ENCODE measurements at places on chromosomes 1 and 21. TPM values are rescaled to one million over a fixed set of nuclear protein-coding genes. Genes with fewer than 3 reads are reported as not detected.

The RGS8 gene
- total RNA-seq, result not detected

DNA sequence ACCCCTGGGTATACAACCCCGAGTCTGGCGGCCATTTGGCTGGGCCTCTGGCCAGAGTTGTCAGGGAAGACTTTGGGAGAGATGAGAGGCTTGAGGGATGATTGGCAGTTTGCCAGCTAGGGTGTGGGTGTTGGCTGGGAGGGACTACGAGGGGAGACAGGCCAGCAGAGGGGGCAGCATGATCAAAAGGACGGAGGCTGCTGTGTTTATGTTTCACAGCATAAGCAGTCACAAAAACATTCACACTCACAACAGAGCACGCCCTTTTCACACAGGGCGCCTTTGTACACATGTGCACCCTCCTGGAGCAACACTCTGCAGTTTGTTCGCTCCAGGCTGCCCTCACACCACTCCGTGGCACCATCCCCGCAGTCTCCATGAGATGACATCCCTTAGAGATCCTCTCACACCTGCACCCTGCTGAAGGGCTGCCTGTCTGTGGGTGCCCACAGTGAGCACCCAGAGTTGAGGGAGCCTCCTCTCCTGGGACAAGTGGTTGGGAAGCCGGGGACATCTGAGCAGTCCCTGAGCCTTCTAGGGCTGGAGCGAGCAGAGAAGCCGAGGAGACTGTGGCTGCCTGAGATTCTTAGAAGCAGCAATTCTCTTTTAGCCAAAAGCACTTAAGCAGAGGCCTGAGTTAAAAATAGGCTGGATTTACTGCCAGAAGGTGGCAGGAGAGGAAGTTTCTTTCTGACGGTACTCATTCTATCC, 15.4 kb downstream of the EFNA3 start:
- no peak for DNase-seq

The XPR1 gene
- 42.6 TPM for total RNA-seq

GRCh38 chr1:202069662-202070061, 53.1 kb upstream of the GPR37L1 start:
- no peak for DNase-seq

DNA sequence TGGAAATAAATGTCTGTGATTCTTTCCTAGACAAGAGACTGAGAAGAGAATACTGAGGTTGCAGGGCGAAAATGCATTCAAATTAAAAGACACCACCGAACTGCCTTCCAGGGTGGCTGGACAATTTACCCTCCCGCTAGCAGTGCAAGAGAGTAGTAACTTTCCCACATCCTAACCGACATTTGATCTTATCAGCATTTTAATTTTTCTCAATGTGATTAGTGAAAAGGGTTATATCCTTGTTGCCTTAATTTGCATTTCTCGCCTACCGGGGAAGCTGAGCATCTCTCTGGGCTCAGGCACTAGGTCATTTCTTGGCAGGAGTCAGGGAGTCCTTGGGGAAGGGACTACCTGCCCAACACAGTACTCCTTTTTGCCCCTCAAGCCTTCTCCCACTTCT, 2.8 kb downstream of the TNFRSF8 start:
- DNase-seq, result no peak

- no peak for DNase-seq
Measured at GRCh38 chr1:93784538-93784937, 94.5 kb downstream of the DNTTIP2 start.

The MFAP2 gene
- total RNA-seq, result 12.6 TPM

- no peak for DNase-seq
Measured at GRCh38 chr1:36748466-36748865, 265.8 kb upstream of the CSF3R start.

DNA sequence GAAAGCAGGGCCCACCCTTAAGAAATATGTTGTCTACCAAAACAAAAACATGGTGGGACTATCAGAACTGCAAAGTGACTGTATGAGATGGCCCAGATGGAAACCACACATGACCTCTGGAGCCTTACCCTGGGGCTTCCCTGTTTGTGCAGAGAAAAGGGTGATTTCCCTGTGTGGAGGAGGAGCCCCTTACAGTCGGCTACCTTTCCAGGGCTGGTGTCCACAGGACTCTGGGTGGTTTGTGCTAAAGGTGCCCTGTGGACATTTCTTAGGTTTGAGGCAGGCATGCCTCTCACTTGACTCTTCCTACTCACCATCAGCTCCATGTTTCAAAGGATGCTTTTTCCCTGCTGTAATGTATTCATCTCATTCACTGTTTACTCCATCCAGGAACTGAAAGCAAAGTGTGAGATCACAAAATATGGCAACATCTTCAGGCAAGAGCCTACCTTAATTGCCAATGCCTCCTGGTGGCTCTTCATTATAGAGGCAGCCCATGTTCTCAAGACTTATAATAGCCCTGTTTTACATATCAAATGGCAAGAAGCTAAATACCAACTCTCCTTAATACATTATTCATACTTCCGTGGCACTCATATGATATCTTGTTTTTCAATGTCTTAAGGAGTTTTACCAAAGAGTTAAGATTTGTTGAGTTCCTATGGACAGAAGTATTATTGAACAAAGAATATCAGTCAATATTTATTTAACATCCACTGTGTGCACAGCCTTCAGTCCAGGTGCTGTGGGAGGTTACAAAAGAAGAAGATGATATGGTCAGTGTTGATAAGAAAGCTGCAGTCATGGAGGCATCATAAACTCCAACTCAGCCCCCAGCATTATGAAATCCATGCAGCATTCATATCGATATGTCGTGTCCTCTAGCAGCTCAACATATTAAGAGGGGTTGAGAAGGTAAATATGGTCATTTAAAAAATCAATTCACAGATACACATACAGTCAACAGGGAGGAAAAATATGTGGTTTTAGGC, 15.5 kb upstream of the TFF3 start:
- no peak for DNase-seq

The MCOLN3 gene
- not detected for total RNA-seq

The LMX1A gene
- not detected for total RNA-seq

GRCh38 chr1:15101801-15102200, 51.7 kb upstream of the TMEM51 start:
- DNase-seq, result no peak

- DNase-seq, result no peak
Measured at GRCh38 chr1:182996816-182997215, 26.4 kb upstream of the LAMC1 start.

- no peak for DNase-seq
Measured at GRCh38 chr21:27505516-27505915, 538.6 kb upstream of the ADAMTS5 start.

DNA sequence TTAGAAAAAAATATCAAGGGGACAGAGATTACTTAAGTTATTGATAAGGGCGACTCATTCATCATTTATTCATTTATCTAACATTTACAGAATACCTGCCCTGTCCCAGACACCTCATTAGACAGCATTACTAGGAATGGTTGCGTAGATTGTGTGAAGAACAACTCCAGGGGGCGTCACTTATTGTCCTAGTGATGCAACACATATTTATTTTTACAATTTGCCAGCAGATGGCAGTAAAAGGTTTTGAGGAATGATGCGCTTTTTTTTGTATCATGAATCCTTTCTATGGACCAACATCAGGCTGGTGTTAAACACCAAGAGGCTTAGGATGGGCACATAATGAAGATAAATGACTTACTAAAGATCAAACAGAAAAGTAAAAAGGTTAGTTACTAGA, 5.5 kb downstream of the NCAM2 start:
- no peak for DNase-seq

The AXDND1 gene
- not detected for total RNA-seq

DNA sequence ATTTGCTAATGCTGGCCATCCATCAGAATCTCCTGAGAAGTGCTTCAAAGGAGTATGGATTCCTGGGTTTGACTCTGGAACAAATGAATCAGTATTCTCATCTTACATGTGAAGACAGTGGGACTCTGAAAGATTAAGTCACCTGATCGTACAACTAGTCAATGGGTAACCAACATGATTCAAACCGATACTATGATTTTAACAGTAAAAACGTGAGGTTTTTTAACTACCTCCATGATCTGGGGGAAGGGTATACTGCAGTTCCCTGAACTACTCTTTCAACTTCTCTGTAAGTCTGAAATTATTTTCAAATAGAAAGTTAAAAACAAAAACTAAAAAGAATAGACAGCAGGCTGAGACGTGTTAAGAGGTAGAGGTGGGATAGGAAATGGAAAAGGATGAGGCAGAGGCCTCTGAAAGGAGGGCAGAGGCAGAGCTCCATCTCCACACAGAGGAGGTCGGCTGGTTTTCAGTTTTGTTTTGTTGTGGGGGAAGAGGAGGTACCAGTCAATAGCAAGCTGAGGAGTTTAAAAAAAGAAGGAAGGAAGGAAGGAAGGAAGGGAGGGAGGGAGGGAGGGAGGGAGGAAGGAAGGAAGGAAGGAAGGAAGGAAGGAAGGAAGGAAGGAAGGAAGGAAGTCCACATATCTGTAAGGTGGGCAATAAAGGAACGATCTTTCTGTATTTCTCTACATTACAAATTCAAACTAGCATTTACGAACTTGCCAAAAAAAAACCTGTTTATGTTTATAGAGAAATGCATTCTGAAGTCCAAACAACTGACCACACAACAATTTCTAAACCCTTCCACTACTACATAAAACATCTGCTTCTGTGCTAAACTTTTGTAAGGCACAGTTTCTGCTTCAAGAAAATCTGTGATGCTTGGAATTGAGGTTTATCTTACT, 213.1 kb downstream of the RERE start:
- DNase-seq, result no peak

DNA sequence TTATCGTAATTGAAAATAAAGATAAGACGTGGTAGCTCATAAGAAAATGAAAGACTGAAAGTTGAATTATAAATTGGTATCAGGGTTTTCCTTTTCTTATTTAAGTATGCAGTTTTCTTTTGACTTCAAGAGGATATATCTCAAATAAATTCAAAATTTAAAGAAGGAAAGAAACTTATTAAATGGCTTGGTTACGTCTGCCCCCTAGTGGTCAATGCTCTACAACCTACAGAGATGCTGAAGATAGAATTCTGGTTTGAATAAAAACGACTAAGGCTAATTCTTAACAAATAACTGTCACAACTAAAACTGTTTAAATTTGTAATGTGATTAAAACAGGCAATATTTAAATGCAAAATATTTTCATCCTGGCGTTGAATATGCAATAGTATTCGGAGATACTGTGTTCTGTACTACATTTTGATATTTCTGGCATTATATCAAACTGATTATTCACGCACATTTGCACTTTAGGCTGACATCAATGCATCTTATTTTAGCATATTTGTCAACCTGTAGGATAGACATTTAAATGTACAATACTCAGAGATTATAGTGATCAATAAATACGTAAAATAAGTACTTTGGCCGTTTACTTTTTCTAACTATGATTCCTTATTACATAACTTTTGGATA, 26.8 kb downstream of the IFI44 start:
- peak; percentile 51 for DNase-seq

DNA sequence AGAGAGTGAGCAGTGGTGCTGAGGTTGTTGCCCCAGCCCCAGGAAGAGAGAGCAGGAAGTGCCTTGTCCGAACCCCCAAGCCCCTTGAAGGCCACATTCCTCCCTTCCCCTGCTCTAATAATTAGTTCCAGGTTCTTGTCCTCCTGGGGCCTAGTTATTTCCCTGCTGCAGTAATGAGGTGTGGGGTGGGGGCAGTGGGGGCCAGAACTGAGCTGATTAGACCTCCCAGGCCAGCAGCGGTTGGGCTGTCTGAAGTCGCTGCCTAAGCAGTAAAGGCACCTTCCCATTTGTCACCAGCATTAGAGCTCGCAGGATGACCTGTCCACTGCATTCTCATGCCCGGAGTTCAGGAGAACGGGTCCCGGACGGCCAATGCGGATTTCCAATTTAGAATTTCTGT, 186.5 kb upstream of the CSF3R start:
- no peak for DNase-seq

DNA sequence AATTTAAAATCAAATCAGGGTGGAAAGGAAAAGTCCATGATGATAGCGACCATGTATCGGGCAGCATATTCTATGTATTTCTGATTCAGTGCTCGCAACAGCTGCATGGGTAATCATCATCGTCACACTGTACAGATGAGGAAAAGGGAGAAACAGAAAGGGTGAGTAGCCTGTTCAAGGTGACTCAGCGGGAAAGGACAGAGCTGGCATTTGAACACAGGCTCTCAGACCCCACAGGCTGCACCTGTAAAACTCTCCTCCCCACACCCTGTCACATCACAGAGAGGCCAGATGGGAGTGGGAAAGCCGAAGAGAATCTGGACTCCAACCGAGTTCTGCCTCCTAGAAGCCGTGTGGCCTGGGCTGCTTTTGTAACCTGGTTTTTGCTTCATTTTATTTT, 14.0 kb downstream of the RUNX1 start:
- DNase-seq, result no peak

DNA sequence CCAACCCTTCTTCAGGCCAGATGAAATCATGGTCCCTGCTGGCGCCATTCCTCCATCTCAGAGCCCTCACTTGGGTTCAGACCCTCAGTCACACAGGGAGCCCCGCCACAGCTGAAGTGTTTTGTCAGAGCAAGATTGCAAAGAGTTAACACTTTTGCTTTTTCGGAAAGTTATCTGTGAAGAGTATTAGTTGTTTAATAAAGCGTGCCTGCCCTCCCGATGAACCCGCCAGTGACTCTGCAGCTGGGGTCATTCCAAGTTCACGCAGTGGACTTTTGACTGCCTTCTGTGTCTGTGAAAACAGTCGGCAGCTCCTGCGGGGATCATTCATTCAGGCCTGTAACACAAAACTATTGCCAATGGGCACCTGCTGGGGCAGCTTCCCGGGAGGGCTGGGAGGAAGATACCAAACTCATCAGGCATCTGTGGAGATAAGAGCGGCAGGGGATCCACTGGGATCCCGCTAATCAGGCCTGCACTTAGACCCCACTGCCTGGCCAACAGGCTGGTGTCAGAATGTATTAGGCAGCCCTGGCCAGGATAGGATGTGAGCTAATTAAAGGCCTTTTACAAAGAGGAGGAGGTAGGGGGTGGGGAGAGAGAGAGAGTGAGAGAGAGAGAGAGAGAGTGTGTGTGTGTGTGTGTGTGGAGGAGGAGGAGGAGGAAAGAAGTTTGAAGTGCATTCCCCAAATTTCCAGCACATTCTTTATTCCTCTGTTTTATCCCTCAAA, 184.5 kb downstream of the DHRS3 start:
- DNase-seq, result no peak

The MIXL1 gene
- not detected for total RNA-seq

- DNase-seq, result peak; percentile 13
Measured at GRCh38 chr1:167774710-167775109, 52.9 kb downstream of the MPZL1 start.

The FCRL4 gene
- total RNA-seq, result not detected

The LRRC3 gene
- 0.71 TPM for total RNA-seq

The PTCH2 gene
- 0.04 TPM for total RNA-seq
